ENCODE measurements at places on chromosomes 5 and 9.

GRCh38 chr5:16542236-16542635 lies 74.6 kb downstream of the RETREG1 start:
- no peak for DNase-seq

DNA sequence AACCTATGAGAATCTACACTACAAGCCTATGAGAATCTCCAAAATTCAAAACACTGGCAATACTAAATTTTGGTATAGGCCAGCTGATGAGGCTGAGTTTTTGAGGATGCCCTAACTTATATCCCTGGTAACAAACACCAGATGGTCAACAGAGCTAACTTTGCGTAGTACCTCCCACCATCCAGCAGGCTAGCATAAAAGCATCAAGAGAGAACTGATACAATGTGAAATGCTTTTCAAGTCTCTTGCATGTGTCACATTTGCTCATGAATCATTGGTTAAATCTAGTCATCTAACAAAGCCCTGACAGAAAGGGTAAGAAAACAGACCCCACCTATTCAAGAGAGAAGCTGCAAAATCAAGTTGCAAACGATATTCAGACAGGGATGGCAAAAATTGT lies 1609.7 kb upstream of the CDH9 start:
- peak; percentile 84 for DNase-seq

GRCh38 chr5:78761840-78762239 lies 113.3 kb upstream of the LHFPL2 start:
- no peak for DNase-seq

DNA sequence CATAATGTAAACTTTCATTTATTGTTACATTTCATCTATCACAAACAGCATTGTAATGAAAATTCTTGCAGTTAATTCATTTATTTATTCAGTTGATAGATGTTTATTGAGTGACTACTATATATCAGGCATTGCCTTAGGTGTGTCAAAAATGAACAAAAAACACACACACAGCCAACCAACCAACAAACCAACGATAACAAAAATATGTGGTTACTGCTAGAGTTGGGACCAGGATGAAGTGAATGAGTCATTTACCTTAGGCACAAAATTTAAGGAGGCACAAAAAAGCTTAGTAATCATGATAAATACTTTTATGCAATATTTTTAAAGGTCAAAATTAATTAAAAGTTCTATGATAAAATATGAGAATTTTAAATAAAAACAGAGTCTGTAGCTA lies 223.4 kb downstream of the CSNK1G3 start:
- no peak for DNase-seq

DNA sequence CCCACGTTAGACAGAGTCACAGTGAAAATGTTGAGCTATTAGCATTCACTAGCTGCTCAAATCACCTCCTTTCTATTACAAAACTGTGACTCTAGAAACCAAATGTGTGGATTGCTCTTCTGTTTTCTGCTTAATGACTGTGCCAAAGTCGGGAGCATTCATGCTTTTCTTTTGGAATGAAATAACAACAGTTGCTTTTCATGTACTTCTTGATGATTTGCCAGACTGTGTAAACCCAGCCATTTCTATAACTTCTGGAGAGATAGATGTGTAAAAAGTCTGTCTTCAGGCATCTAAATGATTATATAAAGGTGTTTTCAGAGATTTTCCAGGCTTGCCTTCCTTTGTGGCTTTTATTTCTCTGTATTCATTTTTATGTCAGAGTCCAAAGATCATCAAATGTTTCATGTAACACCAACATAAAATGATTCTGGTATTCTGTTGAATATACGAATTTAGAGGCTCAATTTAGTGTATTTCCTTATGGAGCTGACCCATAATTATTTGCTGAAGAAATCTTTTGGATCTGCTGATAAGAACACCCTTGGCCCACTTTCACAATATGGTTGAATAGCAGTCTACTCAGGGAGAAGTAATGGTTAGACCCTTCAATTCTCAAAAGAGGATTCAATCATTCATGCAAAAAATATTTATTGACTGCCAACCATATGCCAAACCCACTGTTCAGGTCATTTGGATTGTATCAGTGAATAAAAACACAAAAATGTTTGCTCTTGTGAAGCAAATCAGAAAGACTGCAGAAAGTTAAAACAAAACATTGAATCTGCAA lies 581.2 kb downstream of the CDH18 start:
- DNase-seq: no peak

GRCh38 chr9:34628656-34629490 lies at the start of gene ARID3C:
TSS of gene ARID3C (minus strand) at chr9:34629066. CDS start at chr9:34628014, 1,052 bp downstream.
- no peak for DNase-seq

GRCh38 chr5:36108758-36109460 lies 42.2 kb upstream of the UGT3A2 start:
- no peak for DNase-seq

GRCh38 chr5:154476354-154477205 lies 1.4 kb downstream of the HAND1 start:
- peak; percentile 59 for DNase-seq

DNA sequence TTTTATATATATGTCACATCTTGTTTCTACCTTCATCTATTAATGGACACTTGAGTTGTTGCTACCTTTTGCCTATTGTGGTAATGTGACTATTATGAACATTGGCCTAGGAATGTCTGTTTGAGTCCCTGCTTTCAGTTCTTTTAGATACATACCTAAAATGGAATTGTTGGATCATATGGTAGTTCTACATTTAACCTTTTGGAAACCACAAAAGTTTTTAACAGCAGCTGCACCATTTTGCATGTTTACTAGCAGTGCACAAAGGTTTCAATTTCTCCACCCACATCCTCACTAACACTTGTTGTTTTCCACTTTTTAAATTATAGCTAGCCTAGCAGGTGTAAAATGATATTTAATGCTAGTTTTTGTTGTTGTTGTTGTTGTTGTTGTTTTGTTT lies 88.4 kb downstream of the GALNT10 start:
- no peak for DNase-seq

- peak; percentile 83 for DNase-seq
These were observed 101.8 kb downstream of the ESM1 start for GRCh38 chr5:54883374-54884194.

DNA sequence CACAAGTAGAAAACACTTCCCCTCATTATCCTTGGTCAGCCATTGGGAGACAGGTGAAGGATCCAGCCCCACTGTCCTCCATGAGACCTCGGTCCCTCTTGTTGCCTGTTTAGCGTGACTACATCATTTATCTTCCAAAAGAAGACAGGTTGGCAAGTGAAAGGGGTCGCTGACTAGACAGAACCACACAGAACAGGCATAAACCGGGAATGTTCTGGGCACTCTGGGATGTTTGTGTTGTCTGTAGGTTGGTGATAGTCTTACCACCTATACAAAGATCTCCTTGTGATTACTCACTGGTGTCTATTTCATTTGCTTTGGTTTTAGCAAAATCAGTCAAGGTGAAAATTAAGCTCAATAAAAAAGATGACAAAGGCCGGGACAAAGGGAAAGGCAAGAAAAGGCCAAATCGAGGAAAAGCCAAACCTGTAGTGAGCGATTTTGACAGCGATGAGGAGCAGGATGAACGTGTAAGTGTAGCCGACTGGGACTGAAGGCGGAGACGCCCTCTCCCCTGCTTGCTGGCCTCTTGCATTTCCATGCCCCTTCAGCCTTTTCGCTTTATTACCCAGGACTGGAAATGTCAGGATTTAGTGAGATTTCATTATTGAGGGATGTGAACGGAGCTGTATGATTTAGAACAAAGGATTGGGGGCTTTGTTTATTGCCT lies 175.9 kb downstream of the SMARCA2 start:
- DNase-seq: no peak

- DNase-seq: peak; percentile 90
These were observed 141.5 kb downstream of the GABRG2 start for GRCh38 chr5:162209005-162209605.

DNA sequence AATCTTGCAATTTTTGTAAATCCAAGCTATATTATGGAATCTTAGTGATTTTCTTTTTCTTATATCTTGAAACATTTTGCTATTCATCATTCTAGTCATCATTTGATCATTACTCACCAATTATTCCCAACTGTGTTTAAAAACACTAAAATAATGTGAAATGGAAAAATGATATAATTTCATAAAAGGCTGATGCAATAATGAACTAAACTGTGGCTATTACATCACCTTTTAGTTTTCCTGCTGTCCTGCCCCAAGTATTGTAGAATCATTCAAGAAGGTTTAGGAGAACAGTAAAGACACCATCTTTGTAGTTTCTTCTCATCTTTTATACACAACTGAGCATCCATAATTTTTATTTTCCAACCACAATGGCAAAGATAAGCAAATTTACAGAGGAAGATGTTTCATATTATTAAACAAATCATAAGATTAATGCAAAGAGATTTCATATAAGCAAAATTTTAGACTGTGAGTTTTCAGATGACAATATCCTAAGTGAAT lies 431.0 kb upstream of the SLC30A5 start:
- no peak for DNase-seq

- no peak for DNase-seq
These were observed 97.3 kb downstream of the STARD4 start for GRCh38 chr5:111415053-111415452.

DNA sequence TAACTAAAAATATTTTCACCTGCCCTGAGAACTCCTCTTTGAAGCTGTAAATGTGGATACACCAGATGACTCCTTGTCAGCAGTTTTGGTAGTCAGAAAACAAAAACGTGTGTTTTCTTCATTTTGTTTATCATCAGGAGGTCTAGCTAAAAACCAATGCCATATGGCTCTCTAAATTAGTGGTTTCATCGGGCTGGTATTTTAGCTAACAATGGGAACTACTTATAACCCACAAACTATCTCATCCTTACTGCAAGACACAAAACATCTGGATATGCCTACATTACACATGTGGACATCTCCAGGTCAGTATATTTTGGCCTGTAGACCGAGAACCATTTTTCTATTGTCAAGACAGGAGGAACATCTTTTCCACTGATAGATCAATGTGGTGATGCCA lies 56.2 kb downstream of the GAS1 start:
- DNase-seq: no peak

DNA sequence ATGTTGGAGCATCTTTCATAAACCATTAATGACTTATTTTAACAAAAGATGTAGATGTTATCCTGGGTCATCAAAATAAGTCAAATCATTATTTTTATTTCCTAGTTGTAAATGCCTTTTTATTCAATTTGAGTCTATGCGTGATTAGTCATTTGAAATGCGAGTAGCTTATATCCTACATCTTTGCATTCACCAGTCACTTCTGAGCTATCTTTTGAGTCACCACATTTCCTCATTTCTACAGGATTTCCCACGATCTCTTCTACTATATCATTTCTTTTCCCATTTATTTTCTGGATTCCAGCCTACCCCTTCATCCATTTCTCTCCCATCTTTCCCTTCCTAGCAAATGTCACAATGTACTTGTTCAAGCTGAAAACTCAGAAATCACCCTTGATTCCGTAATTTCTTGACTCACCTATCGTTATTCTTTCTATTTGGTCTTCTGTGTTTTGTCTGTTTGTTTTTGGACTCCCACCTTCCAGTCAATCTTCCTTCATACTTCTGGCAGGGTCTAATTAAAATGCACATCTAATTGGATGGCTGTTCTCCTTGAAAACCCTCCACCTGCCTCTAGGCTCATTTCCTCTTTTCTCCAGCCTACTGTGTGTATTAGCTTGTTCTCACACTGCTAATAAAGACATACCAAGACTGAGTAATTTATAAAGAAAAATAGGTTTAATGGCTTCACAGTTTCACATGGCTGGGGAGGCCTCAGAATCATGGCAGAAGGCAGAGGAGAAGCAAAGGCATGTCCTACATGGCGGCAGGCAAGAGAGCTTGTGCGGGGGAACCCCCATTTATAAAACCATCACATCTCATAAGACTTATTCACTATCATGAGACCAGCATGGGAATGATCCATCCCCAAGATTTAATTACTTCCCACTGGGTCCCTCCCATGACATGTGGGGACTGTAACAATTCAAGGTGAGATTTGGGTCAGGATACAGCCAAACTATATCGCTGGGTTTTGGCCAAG lies 112.4 kb downstream of the MEF2C start:
- no peak for DNase-seq

GRCh38 chr5:142492781-142493281 lies 168.0 kb upstream of the SPRY4 start:
- DNase-seq: no peak

DNA sequence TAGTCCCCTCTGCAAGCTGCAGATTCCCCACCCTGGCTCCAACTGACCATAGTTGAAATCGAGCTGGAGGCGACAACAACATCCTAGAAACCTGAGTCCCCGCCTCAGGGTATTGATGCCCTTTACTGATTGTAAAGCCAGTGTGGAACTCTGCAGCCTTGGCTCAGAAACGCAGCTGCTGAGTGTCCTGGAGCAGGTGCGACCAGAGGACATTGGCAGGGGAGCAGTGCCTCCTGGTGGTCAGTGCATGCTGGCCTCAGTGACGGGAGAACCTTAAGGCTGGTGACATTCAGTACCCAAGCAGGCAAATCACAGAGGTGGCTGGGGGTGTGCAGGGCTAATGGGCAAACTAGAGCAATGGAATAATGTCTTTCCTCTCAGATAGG lies 20.4 kb upstream of the ZNF354B start:
- DNase-seq: peak; percentile 42

DNA sequence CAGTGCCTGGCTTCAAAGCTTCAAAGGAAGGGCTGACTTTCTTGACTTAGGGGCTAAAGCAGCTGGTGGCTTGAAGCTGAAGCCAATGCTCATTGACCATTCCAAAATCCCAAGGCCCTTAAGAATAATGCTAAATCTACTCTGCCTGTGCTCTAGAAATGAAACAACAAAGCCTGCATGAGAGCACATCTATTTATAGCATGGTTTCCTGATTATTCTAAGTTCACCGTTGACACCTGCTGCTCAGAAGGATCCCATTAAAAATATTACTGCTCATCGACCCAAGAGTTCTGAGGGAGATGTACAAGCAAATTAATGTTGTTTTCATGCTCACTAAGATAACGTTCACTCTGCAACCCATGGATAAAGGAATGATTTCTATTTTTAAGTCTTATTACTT lies 6.7 kb downstream of the TMEM174 start:
- DNase-seq: no peak

GRCh38 chr5:95863383-95863757 lies 40.8 kb upstream of the GLRX start:
- no peak for DNase-seq

DNA sequence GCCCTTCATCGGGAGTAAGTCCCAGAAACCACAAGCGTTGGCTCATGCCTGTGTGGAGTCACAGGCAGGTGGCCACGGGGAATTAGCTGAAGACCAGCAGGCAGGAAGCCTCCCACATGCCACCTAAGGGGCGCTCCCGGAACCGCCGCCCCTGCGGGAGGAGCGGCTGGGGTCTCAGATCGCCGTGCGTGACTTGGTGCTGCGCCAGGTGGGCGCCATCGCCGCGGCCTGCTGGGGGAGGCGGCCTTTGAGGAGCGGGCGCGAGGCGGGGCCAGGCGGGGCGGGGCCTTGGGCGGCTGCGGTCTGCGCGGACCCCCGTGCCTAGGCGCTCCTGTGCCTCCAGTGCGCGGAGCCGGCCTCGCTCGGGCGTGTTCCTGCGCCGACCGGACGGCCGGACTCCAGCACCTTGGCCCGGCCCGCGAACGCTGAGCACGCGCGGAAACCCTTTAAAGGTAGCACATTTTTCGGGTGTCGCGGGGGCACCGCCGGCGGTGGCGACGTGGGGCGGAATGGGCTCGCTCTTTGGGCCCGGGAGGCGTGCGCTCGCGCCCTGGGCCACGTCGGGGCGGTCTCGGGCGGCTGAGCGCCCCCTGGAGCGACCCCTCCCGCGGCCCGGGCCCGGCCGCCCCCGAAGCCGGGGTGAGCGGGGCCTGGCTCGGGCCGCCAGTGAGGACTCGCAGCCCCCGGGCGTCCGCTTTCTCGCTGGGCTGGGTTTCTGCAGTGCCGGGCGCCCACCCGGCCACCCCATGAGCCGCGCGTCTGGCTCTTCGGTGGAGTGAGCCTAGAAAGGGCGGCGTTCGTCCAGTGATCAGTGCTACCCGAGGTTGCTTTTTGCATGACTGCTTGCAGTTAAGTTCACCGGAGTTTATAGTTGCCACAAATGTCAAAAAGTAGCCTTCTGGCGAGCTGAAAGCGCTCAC lies 24.5 kb downstream of the LECT2 start:
- peak; percentile 67 for DNase-seq
